ENCODE measurements at places on chromosomes 2 and 18. TPM values are rescaled to one million over a fixed set of nuclear protein-coding genes. Genes with fewer than 3 reads are reported as not detected.

- no peak for DNase-seq
Observed at GRCh38 chr2:216116418-216116817, 7.3 kb downstream of the XRCC5 start.

- DNase-seq: no peak
Observed at GRCh38 chr2:187654535-187654934, 100.3 kb upstream of the TFPI start.

DNA sequence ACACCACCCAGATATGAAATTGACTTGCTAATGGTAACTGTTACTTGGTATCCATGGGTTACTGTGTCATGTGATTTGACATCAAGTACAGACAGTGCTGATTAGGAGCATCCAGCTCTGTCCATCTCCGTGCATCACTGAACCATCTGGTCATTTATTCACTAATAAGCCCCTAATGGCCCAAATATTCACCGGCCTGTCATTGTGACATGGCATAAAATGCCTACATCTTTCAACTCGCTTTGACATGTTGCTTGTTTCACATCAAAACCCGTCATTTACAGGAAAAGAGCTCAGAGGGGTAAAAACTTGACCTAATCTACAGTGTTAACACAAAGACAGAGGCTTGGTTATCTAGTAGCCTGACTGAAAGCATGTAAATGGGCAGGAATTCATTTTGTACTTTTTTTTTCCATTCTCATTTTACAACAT lies 308.9 kb upstream of the ATP5MC3 start:
- DNase-seq: no peak

DNA sequence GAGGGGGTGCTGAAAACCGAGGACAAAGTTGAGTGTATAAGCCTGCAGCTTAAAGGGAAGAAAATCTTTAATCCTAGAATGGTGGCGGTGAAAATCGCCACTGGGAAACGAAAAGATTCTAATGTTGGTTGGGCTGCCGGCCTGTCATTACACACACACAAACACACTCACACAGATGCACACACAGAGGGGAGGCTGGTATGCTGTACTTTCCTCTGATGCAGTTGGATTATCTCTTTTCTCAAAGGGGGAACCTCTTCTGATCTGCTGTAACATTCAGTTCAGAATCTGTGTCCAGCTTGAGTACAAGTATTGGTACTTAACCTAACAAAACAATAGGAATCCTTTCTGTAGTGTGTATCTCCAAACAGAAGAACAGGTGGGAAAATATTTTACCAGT lies 39.0 kb downstream of the ANXA4 start:
- DNase-seq: no peak

- no peak for DNase-seq
Observed at GRCh38 chr2:48126162-48126561, 219.9 kb upstream of the FBXO11 start.

DNA sequence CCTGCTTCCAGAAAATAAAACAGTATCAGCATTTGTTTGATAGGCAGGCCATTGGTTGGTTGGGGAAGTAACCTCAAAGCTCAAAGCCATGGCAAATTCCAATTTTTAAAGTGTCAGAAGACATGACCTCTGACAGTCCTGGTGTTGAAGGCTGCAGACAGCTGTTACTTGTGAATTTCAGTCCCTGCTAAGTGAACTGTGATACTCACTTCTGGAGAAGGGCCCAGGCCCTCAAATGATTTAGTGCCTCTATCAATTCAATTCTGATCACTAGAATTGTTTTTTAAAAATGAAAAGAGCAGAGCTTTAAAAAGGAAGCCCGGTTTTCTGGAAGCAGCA lies 23.1 kb downstream of the MRPL44 start:
- DNase-seq: no peak

The HNMT gene
- total RNA-seq: 86.7 TPM

The TBR1 gene
- total RNA-seq: 0.02 TPM
